Renal cortical epithelial cell (primary cell): ENCODE measurements at places on chromosomes 1 and 21.

- DNase-seq: no peak
Observed at GRCh38 chr21:15749082-15749860, 19.5 kb downstream of the USP25 start.

DNA sequence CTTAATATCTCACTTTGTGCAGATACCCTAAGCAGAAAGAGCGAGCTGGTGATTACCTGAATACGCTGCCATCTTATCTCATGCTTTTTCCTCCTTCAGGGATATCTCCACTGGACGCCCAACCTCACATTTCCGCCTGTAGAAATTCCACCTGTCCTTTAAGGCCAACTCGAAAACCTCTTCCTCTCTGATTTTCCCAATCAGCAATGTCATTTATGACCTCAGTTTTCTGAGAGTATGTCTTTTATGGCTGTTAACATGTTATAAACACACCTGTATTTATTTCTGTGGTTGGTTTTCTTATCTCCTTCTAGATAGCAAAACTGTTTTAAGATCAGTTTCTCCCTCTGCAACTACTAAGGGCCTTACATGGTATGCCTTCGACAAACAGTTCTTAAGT lies 41.1 kb downstream of the CD34 start:
- DNase-seq: no peak

GRCh38 chr1:155307247-155307740 lies 1.4 kb upstream of the FDPS start:
- DNase-seq: peak; percentile 56

- no peak for DNase-seq
Observed at GRCh38 chr1:228542981-228543380, 55.8 kb downstream of the RNF187 start.

- no peak for DNase-seq
Observed at GRCh38 chr1:17692645-17693044, 62.5 kb upstream of the ACTL8 start.

DNA sequence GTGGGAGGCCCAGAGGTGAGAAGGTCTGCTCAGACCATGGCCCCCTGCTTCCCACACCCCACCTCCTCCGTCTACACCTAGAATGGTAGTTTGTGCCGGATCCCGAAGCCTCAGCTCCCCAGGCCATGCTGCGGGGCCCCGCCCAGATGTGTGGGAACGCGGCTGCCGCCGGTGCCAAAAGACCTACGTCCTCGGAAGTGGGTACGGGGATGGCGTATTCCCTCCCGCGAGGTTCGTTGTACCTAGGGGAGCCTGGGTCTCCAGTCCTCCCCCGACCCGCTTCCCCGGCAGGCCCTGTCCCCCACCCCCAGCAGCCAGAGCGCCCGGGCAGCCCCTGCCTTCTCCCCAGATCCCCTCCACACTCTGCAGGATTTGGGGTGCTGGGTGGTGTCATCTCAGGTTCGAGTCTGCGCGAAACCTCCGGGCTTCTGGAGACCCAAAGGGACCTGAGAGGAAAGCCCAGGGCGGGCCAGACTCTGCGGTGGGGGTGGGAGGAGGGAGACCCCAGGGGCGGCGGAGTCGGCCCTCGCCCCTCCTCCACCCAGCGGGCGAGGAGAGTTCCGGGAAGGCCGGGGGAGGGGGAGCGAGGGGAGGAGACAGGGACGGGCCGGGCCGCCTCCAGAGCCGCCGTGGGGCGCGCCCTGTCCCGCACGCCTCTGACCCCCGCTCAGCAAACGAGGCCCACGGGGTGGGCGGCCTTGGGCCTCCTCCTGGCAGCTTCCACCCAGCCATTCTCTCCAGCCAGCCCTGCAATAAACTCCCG lies 6.2 kb upstream of the PRDM16 start:
- no peak for DNase-seq

- peak; percentile 38 for DNase-seq
Observed at GRCh38 chr1:28458237-28459228, 47.3 kb upstream of the RCC1 start.

DNA sequence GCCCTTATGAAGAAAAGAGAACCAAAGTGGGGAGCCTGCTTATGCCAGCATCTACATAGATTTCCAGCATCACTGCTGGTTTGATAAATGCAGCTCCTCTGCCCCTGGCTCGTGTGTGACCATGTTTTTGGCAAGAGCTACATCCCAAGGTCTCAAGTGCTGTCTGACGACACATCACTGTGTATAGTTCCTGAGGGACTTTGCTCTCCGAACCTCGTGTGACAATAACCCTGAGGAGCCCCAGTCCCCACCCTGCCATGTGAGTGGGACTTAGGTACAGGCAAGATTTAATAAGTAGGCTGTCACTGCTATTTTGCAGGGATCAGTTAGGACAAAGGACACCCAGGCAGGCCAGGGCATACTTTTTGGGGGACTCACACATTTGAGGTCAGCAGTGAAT lies 28.8 kb upstream of the RERE start:
- no peak for DNase-seq

DNA sequence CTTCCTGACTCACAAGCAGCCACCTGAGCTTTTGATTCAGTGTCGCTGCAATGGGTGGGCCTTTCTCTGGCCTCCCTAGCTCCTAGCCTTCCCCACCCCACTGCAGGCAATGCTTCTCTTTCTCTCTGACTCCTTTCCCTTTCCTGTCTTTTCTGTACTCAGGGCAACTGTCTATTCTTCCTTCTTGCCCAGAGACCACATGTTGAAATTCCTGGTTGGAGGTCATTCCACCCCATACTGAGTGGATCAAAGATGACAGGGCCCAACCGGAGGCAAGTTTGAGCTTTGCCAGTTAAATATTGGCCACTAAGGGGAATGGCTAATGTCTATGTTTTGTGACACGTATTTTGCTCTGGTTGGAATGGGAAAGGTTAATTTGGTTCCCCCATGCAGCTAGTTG lies 65.2 kb upstream of the ARID1A start:
- DNase-seq: peak; percentile 46

DNA sequence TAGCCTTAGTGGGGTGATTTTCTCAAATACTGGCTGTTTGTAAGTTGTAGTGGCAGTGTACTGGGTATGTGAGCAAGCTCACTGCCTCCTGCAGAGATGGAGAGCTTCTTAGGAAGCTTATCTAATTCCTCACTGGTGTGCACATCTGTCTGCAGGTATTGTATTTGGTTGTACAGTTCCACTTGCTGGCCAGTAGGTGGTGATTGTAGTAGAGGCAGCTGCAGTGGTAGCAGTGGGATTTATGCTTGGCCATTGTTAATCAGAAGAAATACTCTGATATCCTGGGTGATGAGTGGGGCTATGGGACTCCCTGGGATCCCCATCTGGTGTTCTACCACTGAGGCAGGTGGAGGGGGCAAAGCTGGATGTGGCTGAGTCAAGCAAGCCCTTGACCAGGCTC lies 276.1 kb upstream of the SPAG17 start:
- DNase-seq: peak; percentile 2

DNA sequence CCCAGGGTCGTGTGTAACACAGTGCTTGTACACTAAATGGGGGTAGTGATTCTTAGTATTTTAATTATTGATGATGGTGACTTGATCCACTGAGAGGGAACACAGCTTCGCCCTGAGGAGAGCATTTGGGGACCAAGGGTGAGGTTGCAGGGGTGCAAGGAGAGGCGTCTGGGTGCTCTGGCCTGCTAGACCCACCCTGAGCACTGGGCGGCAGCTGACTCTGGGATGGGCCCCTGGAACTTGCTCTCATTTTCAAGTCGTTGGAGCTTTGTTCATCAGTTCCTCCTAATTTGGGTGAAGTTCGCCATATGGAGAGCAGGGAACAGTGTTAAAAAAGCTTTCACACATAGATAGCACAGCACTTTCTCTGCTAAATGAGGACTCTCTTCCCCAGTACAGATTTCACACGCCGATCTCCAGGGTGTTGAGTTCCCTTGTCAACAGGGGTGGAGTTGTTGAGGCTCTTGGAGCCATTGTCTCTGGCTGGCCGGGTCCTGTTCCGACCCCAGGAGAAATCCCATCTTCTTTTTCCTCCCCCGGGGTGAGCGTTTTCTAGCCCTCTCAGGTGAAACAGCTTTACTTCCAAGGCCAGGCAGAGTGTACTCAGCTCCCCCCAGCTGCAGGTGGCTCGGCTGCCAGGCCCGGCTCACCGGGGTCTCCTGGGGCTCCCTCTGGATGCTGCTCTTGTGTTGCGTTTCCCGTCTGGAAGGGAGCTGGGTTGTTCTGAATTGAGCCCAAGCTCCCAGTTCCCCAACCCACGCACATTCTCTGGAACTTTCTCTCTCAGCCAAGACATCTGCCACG lies 367.4 kb downstream of the RPS6KC1 start:
- DNase-seq: no peak

DNA sequence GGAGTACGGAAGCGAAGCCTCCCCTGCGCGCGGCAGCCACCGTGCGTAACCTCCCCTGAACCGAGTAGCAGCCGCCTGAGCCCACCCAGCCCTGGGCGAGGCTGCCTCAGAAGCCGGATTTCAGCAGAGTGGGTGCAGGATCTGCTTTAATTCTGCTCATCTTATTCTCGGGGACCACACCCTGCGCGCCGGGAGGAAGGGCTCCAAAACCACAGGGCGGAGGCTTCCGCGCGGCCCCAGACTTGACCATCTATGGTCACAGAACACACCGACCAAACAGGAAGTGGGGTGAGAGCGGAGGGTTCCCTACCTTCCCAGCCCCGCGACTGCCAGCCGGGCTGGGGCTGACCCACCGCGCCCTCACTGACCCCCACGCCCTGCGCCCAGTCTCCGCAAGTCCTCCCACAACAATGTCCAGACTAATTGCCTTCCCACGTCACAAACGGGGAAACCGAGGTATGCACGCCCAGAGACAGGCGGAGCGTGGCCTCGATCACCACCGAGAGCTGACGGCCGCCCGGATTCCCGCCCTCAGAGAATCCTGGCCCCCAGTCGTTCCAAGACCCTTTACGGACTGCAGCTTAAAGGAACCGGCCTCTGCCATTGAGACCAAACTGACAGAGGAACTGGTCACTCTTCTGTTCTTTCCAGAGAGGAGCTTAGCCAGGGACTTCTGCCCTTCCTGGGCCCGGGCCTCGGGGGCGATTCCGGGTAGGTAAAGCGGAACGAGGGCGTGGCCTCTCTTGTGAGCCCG lies 595 bp upstream of the CAP1 start:
- peak; percentile 80 for DNase-seq

DNA sequence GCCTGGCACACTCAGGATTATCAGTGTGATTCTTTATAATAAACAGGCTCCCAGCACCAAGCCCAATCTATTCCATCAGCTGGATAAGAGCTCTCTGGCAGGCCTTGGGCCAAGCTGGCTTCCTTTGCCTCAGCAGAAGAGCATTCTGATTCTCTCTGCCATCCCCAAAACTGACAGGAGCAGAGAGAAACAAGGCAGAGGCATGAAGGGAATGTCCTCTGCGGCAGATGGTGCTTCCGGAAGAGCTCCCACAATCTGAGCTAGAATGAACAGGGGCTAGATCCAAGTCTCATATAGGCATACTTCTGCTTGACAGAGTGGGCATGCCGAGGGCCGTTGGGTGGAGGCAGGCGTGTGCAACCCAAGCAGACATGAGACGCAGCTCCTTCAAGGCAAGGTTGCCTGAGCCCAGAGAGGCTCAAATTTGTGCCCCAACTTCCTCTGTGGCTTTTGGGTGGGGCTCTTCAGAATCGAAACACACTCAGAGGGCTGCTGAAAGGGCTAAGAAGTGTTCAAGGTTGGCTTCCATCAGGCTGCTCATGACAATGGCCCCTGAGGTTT lies 4.0 kb downstream of the CAPN2 start:
- DNase-seq: no peak

GRCh38 chr1:87806379-87807094 lies 477.9 kb downstream of the LMO4 start:
- DNase-seq: no peak

- DNase-seq: no peak
Observed at GRCh38 chr1:224700918-224701531, 84.9 kb downstream of the CNIH3 start.

- DNase-seq: peak; percentile 93
Observed at GRCh38 chr1:23585321-23586022, 26.2 kb upstream of the ID3 start.

GRCh38 chr1:46554236-46554596 lies 2.8 kb upstream of the KNCN start:
- no peak for DNase-seq

DNA sequence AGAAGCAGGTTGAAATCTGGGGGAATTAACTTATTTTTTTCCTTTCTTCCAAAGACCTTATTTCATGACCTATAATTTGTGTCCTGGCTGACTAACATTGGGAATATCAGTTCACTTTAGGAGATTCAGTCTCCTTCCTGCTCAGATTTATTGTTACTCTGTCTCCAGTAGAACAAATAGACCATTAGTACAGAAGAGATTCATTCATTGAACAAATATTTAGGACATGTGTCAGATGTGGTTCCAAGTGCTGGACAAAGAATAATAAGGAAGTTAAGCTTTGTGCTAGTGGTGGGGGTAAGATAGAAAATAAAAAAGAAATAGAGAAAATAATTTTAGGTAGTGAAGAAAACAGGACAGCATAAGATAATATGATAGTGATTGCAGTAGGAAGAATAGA lies 20.3 kb downstream of the ZMYM4 start:
- DNase-seq: peak; percentile 85

GRCh38 chr1:18934205-18935000 lies 22.1 kb downstream of the IFFO2 start:
- no peak for DNase-seq
